Fibroblast of skin of abdomen (primary cell): ENCODE measurements at places on chromosomes 11 and 22.
A peak's percentile ranks its signal among the peaks of the same experiment; 100 is the strongest.

- no peak for DNase-seq
Observed at GRCh38 chr11:33309118-33309517, 51.9 kb downstream of the HIPK3 start.

DNA sequence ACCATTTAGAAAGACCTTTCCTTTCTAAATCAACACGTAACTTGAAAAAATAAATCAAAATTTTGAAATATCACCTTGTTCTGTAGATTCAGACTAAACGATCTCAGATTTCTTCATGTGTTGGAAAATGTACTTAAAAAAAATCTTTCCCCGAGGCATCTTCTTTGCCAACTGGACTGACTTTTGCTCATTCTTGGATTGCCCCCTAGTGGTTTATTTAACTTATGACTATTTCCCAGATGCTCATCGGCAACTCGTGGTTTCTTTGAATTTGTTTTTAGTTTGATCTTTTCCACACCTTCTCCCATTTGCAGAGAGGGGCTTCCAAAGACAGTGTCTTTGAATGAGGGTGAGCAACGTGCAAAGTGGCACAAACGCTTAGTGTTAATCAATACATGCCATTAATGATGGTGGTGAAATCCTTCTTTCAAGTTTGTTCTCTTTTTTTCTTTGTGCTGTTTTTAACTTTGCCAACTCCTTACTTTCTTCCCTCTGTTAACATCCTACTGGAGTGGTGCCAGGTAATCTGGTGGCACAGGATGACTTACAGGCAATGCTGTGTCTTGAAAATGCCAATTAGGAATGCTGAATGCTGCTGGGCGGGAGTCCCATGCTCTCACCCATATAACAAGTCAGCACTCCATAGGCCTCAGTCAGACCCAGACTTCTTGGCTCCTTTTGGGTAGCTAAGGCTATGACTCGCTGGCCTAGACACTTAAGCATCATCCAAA lies 18.3 kb downstream of the PRSS23 start:
- DNase-seq, result peak; percentile 76

DNA sequence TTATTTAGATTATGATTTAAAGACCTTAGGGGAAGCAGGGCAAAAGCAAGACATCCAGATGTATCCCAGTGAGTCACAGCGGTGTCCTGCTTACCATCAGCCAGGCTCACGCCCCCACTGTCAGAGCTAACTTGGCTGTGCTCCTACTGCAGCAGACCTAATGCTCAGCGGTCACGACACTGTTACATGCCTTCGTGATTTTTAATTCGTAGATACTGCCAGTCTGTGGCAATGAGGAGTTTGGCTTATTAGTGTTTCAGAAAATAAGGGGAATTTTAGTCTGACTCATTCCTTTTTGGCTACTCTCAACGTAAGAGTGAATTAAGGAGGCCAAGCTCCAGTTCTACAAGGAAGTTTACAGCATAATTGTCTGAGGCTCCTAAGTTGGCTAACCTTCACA lies 22.7 kb downstream of the EFCAB6 start:
- peak; percentile 96 for DNase-seq

DNA sequence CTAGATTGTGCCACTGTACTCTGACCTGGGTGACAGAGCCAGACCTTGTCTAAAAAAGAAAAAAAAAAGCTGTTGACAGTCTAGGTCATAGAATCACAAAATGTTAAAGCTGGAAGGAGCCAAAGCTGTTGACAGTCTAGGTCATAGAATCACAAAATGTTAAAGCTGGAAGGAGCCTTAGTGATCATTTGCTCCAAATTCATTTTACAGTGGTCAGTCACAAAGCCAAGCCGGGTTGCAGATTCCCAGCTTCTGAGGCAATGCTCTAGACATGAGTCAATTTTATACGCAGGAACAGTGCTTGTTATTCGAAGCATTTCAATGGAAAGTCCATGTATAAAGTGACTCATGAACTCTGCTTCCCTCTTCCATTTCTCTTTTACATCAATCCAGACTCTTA lies 47.4 kb downstream of the SYT13 start:
- DNase-seq, result peak; percentile 30

GRCh38 chr11:1126491-1126926 lies 31.2 kb upstream of the MUC5AC start:
- no peak for DNase-seq

GRCh38 chr11:19660076-19660475 lies 52.6 kb upstream of the NAV2 start:
- DNase-seq, result peak; percentile 55

- peak; percentile 26 for DNase-seq
Observed at GRCh38 chr11:120929664-120930154, 94.2 kb upstream of the TBCEL start.

- DNase-seq, result no peak
Observed at GRCh38 chr11:20617346-20618005, 18.1 kb downstream of the SLC6A5 start.

GRCh38 chr11:9681583-9682372 lies 17.9 kb downstream of the SWAP70 start:
- no peak for DNase-seq

GRCh38 chr11:65416341-65416824 lies 6.2 kb upstream of the NEAT1 start:
- peak; percentile 72 for DNase-seq

DNA sequence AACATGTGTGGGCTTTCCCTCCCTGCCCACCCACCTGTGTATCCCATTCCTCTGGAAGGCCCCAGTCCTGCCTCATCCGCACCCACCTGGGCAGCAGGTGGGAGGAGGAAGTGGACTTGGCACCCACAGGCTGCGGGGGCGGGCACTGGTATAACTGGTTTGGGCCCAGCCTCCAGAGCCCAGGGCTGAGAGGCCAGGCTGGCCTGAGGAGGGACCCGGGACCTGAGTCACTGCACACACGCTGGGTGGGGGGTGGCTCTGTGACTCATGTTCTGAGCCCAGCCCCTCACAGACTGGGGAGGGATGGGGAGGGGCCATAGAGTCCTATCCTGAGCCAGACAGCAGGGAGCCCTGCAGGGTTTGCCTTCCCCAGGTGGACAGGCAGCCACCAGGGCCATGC lies 16.7 kb downstream of the PHLDA2 start:
- peak; percentile 83 for DNase-seq

DNA sequence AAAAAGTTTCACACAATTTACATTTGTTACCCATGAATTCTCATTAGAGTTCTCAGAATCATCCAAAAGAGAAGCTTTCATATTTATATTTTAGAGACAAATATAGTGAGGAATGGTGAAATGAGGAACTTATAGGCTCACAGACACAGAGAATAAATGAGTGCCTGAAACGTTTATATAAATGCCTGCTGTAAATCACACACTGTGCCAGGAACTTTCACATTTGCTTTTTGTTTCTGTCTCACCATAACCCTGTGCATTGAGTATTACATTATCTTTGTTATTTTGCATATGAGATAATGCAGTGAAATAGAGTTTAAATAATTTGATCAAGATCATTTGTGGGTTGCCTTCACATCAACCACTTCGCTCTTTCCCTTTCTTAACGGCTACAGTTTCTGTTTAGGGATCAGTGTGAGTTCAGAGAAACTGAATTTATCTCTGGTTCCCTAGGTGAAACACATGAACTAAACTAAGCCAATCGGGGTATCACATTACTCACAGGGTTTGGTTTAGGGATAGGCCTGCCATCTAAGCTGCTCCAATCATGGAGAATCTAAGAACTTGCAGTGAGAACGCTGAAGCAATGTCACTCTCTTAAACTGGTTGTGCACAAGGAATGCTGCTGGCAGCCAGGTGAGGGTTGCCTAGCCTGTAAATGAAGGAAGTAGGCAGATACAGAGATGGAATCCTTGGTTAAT lies 1339.2 kb upstream of the TENM4 start:
- DNase-seq, result no peak

DNA sequence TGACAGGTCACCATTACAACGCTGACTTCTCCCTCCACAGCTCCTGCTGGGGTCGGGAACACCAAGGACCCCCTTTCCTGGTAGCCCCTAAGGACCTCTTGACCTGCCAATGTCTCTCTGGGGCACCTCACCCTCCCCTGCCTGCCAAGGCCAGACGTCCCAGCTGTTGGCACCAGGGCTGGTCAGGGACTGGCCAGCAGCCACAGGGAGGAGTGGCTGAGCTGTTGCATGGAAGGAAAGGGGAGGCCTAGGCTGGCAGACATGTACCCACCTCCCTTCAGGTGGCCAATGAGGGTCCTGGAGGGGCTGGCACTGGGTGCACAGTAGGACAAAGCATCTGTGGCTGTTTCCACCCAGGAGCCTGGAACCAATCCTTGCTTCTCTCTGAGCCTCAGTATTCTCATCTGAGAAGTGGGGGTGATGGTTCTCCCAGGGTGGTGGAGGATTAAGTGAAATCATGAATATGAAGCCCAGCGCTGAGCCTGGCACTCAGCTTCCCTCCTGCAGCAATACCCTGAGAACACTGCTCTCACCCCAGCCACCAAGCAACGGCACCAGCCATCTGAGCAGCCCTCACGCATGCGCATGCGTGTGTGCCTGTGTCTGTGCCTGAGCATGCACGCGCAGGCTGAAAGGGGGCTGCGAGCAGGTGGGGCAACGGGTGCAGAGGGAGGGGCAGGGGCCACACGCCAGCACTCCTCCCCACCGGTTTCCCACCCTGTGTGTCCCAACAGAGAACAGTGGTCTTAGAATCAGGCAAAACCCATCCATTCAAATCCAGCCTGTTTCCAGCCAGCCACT lies 5.9 kb downstream of the KCNJ4 start:
- DNase-seq, result no peak

DNA sequence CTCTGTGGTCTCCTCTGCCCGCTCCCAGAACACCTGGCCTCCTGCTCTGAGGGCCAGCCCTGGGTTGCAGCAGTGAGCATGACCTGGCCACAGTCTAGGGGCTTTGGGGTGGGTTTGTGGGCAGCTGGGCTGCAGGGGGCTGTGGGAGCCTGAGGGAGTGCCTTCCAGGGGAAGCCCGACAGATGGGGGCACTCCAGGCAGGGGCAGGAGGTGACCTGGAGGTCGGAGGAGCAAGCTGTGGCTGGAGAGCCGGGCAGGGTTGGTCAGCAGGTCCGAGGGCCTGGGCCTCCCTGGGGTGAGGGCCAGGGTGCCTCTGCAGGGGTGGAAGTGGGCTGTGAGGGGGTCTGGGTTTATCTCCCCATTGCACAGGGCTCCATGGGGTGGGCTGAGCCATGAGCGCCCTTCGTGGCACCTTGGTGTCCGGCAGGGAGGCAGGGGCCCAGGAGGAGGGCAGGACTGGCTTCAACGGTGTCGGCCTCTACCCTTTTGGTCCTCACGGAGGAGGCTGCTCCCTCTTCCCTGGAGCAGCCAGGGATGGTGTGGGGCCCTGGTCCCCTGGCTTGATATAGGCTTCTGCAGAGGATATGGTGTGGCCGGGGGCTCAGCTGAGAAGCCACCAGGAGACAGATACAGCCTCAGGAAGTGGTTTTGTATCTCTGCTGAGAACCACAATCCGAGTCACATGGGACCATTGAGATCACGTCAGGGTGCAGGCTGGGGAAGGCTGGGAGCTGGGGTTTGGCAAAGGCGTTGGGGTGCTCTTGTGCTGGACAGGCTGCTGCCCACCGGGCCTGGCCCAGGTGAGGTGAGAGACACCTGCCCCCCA lies 22.3 kb downstream of the KCNQ1 start:
- no peak for DNase-seq

GRCh38 chr11:119419834-119420492 lies 3.0 kb downstream of the THY1 start:
- no peak for DNase-seq

DNA sequence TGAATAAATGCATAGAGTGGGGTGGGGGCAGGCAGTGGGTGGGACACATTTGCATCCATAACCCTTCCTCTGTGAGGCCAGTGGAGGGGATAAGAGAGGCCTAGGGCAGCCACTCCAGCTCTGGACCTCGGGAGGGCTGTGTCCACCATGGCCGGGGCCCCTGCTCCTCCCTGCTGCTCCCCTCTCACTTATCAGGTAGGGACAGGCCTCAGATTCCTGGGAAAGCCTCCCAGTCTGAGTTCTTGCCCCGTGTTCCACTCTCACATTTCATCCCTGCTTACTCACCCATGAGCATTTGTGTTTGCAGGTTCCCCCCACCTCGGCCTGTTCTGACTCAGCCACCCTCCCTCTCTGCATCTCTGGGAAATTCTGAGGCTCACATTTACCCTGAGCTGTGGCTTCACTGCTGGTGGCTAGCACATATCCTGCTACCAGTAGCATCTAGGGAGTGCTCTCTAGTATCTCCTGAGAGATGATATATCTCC lies 128.7 kb upstream of the TOP3B start:
- peak; percentile 72 for DNase-seq

- DNase-seq, result peak; percentile 30
Observed at GRCh38 chr22:19844377-19845053, 10.2 kb downstream of the GNB1L start.

DNA sequence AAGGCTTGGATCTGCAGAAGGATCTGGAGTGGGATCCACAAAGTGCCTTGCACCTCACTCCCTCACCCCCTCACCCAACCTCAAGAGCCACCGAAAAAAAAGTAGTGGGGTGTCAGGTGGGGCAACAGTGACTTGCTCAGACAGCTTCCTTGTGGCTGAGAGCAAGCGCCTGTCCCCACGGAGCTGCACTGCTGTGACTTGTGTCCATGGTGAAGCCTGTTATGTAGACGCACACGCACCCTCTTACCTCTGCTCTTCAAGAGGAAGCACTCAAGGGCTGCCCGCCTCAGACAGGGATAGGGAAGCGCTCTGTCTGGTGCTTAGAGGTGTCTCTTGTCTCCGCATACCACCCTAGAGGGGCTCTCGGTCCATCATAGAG lies 1.2 kb downstream of the DRD2 start:
- no peak for DNase-seq

DNA sequence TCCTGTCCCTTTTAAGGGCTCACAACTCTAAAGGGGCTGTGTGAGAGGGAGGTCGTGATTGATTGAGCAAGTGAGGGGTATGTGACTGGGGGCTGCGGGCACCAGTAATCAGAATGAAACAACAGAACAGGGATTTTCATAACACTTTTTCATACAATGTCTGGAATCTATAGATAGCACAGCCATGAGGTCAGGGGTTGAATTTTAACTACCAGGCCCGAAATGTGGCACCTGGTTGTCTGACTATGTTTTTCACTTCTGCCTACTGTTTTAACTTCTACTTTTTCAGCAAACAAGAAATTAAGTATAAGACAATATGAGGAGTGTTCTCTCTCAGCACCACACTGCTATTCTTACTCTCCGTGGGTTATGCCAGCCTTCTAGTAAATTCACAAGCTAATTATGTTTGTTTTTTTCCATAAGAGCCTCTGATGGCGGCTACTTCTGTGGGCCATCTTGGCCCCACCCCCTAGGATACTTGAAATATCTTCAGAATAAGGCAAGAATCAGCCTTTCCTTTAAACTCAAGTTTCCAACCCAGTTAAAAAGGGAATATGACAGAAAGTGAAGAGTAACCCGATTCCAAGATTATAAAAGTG lies 552.8 kb upstream of the CHORDC1 start:
- no peak for DNase-seq

- DNase-seq, result no peak
Observed at GRCh38 chr22:37232140-37232998, 11.7 kb downstream of the RAC2 start.

- DNase-seq, result no peak
Observed at GRCh38 chr22:48483764-48484528, 1343.7 kb downstream of the BRD1 start.
